ENCODE measurements at places on chromosomes 2 and 18.

- DNase-seq: no peak
Measured at GRCh38 chr2:147603447-147603846, 241.4 kb upstream of the ACVR2A start.

GRCh38 chr2:33207151-33207740 lies 260.5 kb downstream of the LTBP1 start:
- no peak for DNase-seq

DNA sequence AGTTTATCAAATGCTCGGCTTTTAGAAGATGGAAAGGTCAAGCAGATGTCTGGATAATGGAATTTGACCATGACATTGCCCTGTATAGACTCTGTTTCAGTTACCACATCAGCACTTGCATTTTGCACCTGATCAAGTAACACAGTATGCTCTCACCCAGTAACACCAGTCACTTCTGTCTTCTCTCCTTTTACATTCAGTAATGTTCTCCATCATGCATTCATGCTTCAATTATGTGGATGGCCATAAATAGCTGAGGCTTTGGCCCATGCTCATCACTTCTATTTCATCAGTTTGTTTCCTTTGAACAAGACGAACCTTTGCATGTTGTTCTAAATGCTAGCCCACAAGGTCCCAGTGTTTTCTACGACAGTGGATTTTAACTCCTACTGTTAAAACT lies 322.9 kb upstream of the ACVR2A start:
- no peak for DNase-seq

- no peak for DNase-seq
Measured at GRCh38 chr2:236078297-236079255, 89.6 kb downstream of the GBX2 start.

- DNase-seq: no peak
Measured at GRCh38 chr2:176601066-176601465, 331.8 kb downstream of the MTX2 start.

DNA sequence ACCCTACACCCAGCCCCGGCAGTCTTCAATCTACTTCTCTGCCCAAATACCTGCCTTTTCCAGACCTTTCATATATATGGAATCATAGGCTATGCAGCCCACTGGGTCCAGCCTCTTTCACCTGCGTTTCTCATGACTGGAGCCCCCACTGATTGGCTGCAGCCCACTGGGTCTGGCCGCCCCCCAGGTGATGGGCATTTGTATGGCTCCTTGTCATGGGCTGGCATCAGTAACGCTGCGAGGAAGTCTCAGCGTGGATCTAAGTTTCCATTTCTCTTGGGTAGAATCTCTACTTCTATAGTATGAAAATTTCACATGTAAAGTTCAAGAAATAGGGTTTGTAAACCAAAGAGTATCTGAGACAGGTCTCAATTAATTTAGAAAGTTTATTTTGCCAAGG lies 281.9 kb downstream of the NDUFA10 start:
- DNase-seq: no peak

DNA sequence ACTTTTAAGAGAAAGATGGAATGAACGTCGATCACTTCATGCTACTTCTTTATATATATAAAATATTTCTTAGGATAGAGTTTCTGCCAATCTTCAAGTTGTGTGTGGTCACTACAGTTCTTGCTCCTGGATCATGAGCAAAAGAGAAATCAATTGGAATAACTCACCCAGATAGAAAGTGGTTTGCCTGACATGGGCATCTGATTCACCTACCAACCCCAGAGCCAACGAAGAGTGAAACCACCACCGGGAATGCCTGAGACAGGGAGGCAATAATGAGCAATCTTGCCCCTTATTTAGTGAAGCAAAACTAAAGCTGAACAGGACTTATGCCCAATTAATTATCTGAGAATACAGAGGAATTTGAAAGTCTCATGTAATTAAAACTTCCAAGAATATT lies 250.2 kb upstream of the REG3G start:
- DNase-seq: no peak

DNA sequence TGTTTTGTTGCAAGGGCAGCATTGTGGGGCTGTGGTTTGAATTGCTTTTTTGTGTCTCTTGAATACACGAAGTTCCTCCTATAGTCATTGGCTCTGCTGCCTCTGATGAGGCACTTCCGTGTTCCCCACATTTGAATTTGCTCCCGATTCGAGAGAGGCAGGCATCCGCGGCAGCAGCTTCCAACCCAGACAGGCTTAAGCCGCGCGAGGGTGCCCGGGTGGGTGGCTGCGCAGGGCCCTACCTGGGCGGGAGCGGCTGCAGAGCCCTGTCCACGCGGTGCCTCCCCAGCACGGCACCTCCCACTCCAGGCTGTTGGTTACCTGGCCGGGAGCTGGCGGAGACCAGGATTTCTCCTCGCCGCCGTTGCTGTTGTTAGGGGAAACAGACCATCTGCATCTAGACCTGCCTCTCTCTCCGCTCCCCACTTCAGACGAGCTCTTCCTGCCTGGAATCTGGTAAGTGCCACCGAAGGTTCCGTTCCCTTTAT lies 151.3 kb downstream of the NEDD4L start:
- peak; percentile 20 for DNase-seq

DNA sequence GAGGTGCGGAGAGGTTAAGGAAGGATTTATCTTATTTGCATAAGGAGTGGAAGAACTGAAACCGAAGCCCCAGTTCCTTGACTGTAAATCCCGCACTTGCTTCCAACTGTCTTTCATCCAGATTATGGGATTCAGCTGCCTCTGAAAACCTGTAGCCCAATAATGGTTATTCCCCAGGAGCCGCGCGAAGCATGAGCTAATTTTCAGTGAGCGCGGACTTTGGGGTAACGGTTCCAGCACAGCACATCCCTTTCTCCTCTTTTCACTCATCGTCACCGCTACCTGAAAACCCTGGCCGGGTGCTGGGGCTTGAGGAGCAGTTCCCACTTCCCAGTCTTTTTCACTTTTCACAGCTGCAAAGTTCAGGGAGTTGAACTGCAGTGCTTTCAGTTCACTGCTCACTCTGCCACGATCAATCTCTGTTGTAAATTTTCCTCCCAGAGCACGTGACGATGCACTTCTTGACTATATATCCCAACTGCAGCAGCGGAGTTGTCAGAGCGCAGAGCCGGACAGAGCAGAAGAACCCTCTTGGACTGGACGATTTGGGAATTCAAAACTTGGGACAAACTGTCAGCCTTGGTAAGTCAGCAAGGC lies at the start of gene KCNE4:
Gene KCNE4 (plus strand): TSS at position 498 of the 597 bp plus-strand sequence. CDS start 641 bp downstream, outside the sequence.
- DNase-seq: no peak

- DNase-seq: no peak
Measured at GRCh38 chr2:6358985-6359384, 506.7 kb downstream of the CMPK2 start.

DNA sequence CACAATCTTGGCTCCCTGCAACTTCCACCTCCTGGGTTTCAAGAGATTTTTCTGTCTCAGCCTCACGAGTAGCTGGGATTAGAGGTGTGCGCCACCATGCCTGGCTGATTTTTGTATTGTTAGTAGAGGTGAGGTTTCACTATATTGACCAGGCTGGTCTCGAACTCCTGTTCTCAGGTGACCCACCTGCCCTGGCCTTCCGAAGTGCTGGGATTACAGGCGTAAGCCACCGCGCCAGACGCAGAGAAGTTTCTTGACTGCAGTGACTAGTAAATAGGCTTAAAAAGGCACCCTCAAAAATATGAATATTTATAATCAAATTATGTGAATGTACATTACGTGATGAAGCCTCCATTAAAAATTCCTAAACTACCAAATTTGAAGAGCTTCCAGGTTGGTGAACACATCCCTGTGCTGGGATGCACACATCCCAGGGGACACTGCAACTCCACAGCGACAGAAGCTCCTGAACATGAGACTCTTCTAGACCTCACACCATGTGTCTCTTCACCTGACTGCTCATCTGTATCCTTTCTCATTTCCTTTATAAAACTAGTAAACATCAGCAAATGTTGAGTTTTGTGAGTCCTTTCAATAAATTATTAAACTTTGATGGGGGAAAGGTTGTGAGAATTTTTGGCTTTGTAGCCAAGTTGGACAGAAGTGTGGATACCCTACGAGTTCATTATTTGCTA lies 203.3 kb upstream of the SPOPL start:
- no peak for DNase-seq

DNA sequence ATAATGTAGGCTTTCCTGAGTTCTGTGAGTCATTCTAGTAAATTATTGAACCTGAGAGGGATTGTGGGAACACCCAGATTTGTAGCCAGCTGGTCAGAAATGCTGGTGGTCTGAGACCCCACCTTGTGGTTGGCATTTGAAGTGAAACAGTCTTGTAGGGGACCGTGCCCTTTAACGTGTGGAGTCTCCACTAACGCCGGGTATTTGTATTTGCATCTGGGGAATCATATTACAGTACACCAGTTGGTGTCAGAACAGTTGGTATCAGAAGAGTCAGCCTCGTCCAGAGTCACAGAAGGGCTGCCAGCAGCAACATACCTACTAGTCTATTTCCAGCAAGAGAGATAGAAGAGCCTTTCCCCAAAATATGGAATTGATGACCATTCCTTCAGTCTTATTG lies 38.3 kb upstream of the PTPN4 start:
- DNase-seq: no peak

Data from hematopoietic multipotent progenitor cell treated with erythropoietin and hydrocortisone succinate and interleukin-3 and kit ligand, for 8 days (in vitro differentiated cells).